Cortex of kidney (tissue), 1 donor: ENCODE measurements at places on chromosomes 5 and 9.

DNA sequence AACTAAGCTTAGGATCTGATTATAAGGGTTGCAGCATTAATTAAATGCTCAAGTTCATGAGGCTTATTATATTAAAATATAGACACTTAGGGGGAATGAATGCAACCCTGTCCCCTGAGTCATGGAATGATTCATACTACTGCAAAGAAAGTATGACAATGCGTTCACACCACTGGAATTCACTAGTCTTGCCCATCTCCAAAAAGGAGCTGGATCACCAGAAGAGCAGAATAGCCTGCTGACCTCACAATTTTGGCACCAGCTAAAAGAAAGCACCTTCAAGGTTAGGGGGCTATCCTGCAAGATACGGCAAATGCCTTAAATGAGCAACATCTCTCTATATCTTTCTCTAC, 32.0 kb upstream of the TMED7 start:
- DNase-seq: no peak

DNA sequence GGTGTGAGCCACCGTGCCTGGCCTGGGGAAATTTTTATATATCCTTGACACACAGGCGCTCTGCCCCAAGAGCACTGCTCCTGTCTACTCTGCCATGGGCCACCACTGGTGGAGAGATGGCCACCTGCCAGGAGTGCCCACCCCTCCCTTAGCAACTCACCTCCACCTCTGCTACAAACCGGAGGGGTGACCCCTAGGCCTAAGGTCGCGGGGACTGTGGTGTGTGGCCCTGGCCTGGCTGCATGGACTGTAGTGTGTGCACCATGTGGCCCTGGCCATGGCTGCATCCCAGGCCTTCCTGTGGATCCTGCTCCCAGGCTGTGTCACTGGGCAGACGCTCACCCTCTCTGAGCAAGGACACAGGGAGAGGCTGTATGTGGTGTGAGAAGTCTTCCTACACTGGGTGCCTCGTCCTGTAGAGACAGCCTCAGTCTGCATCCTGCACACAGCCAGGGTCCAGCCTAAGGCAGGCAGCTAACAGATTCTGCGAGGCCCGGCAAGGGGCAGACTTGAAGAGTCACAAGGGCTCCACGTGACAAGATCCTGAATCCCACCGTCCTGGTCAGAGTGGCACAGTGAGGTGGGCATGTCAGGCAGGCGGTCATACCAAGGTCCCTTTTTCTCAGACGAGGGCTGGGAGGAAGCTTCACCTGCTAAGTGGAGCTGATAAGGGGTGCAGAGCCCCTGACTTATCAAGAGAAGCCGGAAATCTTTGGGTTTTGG, 10.3 kb downstream of the NINJ1 start:
- DNase-seq: no peak

- no peak for DNase-seq
Measured at GRCh38 chr9:71364186-71364955, 242.9 kb upstream of the TRPM3 start.

DNA sequence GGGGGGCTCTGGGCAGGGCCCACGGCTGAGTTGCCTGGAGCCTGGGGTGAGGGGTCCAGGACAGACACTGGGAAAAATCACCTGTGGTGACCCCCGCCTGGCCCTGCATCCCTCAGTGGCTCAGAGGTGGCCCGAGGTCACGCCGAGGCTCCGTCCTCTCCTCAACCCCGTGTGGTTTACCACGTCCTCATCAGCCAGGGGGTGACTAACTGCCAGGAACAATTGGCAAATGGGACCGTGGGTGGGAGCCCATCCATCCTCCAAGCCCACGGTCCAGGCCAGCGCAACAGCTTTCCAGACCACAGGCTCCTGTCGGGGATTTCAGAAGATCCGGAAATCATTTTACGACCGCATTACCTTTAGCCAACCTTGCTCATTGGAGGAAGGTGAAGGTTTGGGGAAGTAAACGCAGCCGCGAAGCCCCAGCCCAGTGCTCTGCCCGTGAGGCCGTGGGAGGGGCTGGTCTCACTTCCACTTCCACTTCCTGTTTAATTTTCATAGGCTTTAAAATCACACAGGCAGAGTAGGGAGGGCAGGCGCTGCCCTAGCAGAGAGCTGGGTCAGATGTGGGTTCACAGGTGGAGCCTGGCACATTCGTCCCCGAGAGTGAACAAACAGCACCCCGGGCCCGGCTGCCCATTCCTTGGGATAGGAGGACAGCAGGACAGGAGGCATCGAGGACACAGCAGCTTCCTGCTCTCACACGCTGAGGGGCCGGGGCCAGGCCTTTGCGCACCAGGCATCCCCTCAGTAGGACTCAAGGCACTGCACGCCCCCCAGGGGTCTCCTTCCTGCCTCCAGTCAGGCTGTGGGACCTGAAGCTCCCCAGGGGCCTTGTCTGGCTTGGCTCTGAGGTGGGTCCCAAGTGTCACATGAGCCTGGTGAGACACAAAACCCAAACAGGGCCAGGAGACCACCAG, 19.8 kb upstream of the SLC9A3 start:
- DNase-seq: no peak

DNA sequence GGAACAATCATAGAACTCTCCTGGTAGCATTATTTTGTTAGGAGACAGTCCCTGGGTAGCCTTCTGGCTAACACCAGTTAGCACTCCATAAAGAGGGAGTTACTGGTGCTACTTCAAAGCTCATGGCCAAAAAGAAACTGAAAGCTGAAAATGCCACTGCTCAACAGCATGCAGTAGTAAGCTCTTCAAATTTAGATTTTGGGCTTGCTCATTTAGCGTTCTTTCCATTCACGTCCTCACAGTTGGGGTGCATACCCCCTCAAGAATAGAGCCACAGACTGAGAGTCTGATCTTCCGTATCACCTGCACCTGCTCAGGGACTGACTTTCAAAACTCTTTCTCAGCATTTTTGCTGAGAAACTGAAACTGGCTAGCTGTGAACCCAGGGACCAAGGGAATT, 24.7 kb downstream of the NTRK2 start:
- DNase-seq: no peak

- no peak for DNase-seq
Measured at GRCh38 chr9:114072184-114073140, 5.6 kb downstream of the AMBP start.
